ENCODE measurements at places on chromosomes 7 and 10. TPM values are rescaled to one million over a fixed set of nuclear protein-coding genes. Genes with fewer than 3 reads are reported as not detected.

OR2A7 gene
- 2.1 TPM for total RNA-seq

CHST15 gene
- total RNA-seq = 0.15 TPM

EBLN1 gene
- total RNA-seq = not detected

AEBP1 gene
- total RNA-seq = 17.0 TPM

CADPS2 gene
- total RNA-seq = not detected

DYNC1I1 gene
- not detected for total RNA-seq

NEURL1 gene
- 3.6 TPM for total RNA-seq

EPO gene
- not detected for total RNA-seq

OPALIN gene
- total RNA-seq = not detected

GALNT17 gene
- total RNA-seq = not detected

SLC16A9 gene
- total RNA-seq = 5.4 TPM

RTKN2 gene
- total RNA-seq = 3.7 TPM

ITIH2 gene
- total RNA-seq = not detected

TACC2 gene
- total RNA-seq = not detected

PRPS1L1 gene
- total RNA-seq = not detected

SHTN1 gene
- not detected for total RNA-seq

ZC3HAV1L gene
- 31.5 TPM for total RNA-seq

ST8SIA6 gene
- not detected for total RNA-seq

Data from activated T-helper 1 cell treated with anti-CD3 and anti-CD28 coated beads, Interleukin-12 subunit alpha, Interleukin-12 subunit beta, Interleukin-2, Interleukin-4 antibody, amounts not matched to agents 30 ng/mL and 10 ng/mL and 1 ng/mL, durations not matched to agents 14 hours and 24 hours and 36 hours (primary cell).